ENCODE measurements at places on chromosomes 3 and 15.

DNA sequence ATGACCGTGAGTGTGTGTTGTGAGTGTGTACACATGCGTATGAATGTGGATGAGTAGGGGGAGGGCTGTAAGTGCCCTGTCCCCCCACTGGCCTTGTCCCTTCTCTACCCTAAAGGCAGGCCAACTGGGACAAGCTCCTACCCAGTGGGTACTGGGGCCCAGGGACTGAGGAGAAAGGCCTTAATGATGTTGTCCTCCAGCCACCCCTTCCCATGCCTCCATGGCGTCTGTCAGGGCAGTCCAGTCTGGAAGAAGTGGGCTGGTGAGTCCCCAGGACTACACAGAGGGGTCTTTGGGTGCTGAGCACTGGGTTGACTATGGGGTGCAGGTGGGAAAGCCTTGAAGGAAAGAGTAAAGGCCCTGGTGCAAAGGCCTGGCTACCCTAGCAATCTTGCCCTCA, 16.9 kb upstream of the CORO2B start:
- DNase-seq: no peak

DNA sequence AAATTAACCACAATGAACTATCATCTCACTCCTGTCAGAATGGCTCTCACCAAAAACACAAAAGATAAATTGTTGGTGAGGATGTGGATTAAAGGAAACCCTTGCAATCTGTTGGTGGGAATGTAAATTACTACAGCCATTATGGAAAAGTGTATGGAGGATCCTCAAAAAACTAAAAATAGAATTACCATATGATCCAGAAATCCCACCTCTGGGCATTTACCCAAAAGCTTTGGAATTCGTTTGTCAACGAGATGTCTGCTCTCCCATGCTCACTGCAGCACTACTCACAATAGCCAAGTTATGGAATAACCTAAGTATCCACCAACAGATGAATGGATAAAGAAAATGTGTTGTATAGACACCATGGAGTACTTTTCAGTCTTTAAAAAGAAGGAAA, 21.6 kb downstream of the FSIP1 start:
- DNase-seq: no peak

DNA sequence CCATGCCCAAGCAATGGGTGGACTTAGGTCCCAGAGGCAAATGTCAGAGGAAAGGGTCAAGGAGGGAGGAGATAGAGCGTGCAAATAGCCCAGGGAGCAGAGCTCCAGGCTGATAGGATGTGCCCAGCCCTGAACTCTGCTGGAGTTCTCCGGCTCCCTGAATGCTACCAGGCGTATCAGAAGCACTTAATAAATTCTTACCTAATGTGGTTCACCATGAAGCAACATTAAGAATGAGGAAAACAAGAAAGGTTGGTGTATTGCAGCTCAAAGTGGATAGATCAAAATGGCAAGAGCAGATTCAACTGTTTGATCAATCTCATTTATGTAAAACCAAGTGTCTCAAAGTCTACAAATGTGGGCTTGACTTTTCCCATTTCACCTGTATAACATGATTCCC, 38.3 kb downstream of the PXYLP1 start:
- DNase-seq: no peak

- no peak for DNase-seq
These were observed 224.8 kb upstream of the BHLHE40 start for GRCh38 chr3:4754180-4755086.

GRCh38 chr3:128476659-128477058, 10.0 kb upstream of the DNAJB8 start:
- no peak for DNase-seq

DNA sequence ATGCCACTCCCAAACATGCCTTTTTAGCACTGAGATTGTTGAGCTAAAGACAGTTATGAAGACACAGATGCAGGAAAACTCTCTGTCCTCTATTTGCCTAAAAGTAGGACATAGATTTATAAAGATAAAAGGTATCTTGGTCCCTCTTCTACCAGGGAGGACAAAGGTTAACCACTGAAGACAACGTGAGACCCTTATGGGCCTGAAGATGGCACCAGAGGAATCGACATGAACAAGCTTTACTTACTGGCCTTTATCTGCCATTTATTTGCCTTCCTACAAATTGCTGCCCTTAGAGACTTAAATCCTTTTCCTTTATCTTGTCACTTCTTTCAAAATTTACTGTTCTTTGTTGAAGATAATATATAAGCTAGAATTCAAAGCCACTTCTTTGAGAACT, 109.7 kb upstream of the FAM3D start:
- DNase-seq: no peak

DNA sequence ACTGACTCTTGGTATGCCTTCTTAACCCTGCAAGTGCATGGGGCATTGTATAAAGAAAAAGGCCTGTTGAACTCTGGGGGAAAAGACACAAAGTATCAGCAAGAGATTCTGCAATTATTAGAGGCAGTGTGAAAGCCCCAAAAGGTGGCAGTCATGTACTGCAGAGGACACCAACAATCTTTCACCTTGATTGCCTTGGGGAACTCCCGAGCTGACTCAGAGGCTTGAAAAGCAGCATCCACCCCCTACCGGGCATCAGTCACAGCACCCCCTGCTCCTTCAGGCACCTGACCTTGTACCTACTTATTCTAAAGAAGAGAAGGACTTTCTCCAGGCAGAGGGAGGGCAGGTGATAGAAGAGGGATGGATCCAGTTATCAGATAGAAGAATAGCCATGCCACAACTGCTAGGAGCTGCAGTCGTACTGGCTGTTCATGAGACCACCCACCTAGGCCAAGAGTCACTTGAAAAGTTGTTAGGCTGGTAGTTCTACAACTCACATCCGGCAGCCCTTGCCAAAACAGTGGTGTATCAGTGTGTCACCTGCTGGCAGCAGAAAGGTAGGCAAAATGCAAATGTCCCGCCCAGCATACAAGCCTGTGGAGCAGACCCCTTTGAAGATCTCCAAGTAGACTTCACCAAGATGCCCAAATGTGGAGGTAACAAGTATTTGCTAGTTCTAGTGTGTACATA, 241.6 kb upstream of the CNTN6 start:
- no peak for DNase-seq

GRCh38 chr15:79172032-79172481, 81.5 kb upstream of the RASGRF1 start:
- DNase-seq: no peak

- no peak for DNase-seq
These were observed 461.3 kb downstream of the AGBL1 start for GRCh38 chr15:86540840-86541467.

GRCh38 chr3:160092760-160093159, 104.1 kb downstream of the IL12A start:
- DNase-seq: no peak

DNA sequence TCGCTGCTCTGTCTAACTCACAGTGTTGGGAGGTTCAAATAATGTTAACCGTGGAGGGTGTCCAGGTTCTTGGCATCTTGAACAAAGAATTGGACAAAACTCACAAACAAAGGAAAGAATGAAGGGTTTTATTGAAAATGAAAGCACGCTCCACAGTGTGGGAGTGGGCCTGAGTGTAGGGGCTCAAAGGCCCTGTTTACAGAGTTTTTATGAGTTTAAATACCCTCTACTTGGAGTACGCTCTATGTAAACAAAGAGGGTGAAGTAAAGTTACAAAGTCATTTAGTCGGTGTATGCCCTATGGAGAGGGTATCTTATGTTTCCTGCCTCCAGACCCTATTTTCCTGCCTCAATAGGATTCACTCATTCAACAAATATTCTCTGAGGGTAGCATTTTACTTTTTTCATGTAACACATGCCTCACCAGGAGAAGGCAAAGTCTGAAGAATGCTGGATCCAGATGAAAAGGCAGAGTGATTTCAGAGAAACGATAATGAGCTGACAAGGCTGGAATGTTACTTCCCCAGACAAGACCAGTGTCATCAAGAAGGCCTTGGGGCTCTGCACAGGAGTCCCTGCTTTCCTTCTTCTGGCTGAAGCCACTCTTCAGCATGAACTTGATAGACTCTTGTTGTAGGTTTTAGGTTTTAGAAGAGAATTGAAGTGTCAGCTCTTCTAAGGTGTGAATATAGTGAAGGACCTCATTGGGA, 163.6 kb downstream of the FAM43A start:
- DNase-seq: no peak

- DNase-seq: peak; percentile 20
These were observed 316.5 kb upstream of the ADAMTS9 start for GRCh38 chr3:65004306-65004705.

DNA sequence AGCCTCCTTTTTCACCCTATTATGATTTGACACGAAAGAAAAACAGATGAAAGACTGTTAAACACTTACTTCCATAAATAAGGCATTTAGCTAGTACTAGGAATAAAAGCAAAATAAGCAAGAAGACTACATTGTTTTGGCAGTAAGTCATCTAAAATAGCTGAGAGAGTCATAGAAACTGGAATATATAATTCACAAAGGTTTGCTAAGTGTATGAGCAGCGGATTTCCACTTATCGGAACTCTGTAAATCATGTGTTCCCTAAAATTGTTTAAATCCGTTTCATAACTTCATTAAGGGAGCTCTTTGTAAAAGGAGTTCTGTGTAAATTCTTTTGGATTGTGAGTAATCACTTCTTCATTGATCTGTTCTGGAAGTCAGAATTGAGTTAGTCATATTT, 202.5 kb upstream of the CBLB start:
- no peak for DNase-seq

DNA sequence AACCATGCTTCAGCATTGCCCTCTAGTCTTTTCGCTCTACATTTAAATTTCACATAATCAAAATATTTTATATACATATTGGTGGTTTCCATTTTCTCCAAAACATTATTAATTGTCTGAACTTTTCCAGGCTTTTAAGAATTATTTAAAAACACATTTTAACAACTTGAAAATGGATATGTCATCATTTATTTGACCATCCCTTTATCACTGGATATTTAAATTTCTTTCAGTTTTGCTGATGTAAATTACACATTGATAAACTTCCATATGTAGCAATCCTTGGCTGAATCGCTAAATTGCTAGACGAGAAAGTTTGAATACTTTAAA, 146.0 kb downstream of the ATP10A start:
- DNase-seq: no peak

GRCh38 chr3:33209357-33209756, 9.3 kb downstream of the SUSD5 start:
- no peak for DNase-seq

DNA sequence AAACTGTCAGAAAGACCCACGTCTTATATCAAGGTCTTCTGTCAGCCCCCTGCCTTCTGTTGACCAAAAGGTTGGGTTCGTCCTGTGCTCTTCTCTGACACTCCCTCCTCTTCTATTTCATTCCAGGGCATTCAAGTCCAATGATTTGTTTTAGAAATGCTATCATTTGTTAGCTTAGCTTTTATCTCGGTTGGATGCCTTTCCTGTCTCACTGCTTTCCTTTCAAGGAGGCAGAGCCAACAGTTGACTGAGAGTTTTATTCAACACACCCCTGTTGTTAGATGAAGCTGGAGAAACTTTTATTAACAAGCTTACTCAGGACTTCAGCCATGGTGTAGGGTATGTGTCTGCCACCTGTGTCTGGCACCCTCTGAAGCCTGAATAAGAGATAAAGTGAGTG, 112.0 kb upstream of the SLC7A14 start:
- DNase-seq: no peak

DNA sequence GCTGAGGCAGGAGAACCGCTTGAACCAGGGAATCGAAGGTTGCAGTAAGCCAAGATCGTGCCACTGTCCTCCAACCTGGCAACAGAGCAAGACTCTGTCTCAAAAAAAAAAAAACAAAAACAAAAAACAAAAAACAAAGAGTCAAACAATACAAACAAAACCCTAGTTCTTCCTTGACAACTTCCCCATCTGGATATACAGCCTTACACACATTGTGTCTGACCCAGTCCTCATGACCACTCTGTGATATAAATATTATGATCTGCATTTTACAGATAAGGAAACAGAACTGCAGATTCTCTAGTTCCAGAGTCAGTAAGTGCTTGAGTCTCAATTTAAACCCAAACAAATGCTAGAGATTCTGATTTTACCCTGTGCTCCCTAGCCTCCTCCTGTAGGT, 4.8 kb upstream of the ESYT3 start:
- no peak for DNase-seq

GRCh38 chr3:140726066-140726465, 48.2 kb downstream of the TRIM42 start:
- DNase-seq: no peak

DNA sequence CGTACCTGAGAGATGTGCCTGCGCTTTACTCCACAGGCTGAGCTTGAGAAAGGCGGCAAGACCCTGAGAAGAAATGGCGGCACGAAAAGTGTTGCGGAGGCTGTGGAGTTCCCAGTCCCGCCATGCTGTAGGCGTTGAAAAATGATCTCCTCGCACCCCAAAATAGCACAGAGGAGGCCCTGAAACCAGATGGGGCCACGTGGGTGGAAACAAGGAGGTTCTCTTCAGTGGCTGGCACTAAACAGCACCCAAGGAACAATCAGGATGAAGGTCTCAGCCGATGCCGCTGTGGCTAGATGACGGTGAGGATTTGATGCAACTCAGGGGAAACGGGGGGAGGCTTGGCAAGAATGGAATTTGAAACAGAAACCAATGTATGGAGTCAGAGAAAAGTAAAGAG, 57.3 kb downstream of the TMEM212 start:
- no peak for DNase-seq

- no peak for DNase-seq
These were observed 27.5 kb upstream of the FAM81A start for GRCh38 chr15:59410391-59410896.

- DNase-seq: peak; percentile 43
These were observed 17.2 kb upstream of the ADIPOQ start for GRCh38 chr3:186825294-186825821.

DNA sequence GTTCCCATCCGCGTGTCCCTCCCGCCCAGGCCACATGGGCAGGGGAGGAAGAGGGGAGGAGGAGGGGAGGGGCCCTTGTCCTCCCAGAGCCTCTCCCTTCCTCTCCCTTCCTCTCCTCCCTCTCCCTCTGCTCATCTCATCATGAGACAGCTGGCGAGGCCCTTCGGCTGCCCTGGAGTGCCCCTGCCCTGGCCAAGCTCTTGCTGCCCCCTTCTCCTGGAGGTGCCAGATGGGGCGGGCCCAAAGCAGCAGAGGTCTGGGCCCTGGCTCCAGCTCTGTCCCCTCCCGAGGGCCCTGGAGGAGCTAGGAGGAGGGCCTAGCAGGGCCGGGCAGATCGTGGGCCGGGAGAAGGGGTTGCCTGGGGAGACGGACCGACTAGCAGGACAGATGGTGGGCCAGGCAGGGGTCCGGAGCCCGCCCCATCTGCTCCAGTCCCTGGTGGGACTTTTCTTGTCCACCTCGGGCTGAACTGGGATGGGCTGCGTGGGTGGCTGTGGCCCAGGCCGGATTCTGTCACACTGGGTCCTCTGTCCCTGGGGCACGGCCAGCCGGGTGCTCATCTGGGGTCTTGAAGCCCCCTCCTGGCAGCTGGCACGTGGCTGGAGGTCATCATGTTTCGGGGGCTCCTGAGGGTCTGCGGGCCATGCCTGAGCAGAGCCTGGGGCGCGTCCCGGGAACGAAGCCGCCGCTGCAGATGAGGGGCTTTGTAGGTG, 183.4 kb downstream of the GOLGA6L6 start:
- peak; percentile 55 for DNase-seq

- DNase-seq: no peak
These were observed 231.6 kb upstream of the UBE2E2 start for GRCh38 chr3:22971497-22971896.

DNA sequence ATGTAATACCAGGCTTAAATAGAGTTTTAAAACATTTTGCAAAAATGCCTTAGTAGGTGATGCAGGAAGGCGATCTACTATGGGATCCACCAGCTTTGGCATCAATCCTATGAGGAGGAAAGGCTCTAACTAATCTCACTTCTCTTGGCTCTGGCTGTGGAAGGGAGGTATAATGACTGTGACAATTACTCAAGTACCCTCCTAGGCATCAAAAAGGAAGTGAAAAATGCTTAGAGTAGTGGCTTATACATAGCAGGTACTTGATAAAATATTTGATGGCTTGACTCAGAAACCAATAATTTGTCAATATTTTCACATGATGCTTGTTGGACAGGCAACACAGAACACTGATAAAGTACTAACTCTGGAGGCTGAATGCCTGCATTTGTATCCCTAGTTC, 34.1 kb upstream of the SERPINI2 start:
- no peak for DNase-seq

Data from GM03348 (cell line).